Esophagus squamous epithelium (tissue), 5 donors: ENCODE measurements at places on chromosomes 11 and 22.

- DNase-seq = no peak
Observed at GRCh38 chr11:66080055-66080817, 10.2 kb downstream of the PACS1 start.

- DNase-seq = no peak
Observed at GRCh38 chr11:104254347-104254746, 90.4 kb upstream of the PDGFD start.

DNA sequence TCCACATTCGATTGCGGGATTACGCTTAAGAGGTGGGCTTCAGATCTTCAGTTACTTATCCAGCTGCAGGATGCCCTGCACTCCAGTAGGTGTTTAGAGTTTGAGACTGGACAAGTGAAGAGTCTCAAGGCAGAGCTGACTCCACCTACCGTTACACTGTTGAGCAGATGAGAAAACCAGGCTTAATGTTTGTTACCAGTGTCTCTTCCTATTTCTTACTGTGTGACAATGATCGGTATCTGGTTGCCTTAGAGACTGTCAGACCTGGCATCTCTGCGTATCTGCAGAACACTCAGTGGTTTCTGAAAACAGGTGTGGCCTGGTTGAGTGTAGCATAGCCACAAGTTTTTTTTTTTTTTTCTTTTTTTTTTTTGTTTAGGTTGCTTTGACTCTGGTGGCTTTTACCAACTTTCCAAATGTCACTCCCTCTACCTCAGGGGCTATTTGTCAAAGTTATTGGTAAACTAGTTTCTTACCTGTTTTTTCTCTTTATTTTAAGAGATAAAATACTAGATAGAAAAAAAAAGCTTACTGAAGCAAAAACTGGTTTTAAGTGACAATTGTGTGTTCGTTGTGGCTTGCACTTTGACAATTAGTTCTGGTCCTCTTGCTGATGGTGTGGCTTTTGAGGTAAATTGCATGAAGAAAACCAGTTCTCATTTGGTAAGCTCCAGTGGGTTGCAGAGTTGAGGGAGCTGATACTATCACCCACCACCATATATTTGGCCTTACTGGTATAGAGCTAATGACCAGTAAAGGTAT lies 284.8 kb downstream of the ETS1 start:
- DNase-seq = no peak

DNA sequence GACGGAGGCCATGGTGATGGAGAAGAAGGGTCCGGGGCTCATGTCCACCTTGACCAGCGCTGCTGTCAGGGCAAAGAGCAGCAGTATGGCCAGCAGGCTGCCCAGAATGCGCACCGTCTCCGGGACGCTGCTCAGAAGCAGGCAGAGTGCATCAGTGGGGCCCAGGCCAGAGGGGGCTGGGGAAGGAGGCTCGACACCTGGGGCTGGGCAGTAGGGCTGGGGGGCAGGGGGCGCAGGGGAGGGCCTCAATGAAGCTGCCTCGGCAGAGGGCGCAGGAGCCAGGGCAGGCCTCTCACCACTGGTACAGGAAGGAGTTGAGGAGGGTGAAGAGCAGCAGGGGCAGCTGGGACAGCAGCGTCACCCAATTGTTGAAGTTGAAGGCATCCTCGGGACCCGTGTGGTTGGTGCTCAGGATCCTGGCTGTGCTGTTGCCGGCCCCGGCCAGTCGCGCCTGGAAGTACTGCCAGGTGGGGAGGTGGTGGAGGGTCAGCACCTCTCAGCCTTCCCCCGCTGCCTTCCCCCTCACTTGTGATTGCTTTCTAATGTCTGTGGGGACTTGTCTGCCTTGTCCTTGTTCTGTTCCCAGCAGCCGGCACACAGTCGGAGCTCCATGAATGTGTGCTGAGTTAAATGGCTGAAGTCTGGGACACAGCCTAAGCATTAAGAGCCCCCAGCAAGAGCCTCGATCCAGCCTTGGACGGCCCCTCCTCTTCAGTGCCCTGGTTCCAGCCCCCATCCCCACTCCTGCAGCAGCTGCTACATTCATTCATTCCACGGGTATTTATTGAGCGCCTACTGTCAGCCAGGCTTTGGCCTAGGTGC lies 2.3 kb downstream of the SLC29A2 start:
- DNase-seq = no peak

- no peak for DNase-seq
Observed at GRCh38 chr11:47950396-47950795, 30.0 kb upstream of the PTPRJ start.

DNA sequence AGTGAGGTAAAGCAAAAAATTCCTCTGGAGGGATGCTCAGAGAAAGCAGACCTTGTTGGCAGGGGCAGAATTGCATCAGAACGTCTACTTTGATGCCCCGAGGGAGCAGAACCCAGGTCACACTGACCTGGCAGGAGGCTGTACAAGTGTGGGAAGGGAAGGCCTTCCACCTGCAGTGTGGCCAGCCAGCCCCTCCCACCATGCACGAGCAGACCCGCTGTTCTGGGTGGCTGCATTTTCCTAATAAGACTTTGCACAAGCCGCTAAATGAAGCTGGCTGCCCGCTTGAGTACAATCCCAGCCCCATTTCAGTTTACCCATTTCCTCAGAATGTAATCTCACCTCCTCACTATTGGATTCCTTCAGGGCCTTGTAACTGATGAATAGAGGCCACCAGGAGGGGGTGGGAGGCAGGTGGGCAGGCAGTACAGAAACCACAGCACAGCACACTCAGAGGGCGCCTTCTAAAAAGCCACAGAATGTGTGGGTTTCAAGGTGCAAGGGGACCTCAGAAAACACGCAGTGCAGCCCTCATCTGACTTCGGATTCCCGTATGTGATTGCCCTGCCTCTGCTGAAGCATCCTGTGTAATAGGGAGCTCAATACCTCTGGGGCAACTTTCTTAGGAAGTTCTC lies 316.6 kb downstream of the OPCML start:
- DNase-seq = no peak

- DNase-seq = no peak
Observed at GRCh38 chr22:24834845-24835570, 29.0 kb downstream of the SGSM1 start.

GRCh38 chr11:60194511-60194910 lies 11.6 kb upstream of the MS4A6A start:
- no peak for DNase-seq

DNA sequence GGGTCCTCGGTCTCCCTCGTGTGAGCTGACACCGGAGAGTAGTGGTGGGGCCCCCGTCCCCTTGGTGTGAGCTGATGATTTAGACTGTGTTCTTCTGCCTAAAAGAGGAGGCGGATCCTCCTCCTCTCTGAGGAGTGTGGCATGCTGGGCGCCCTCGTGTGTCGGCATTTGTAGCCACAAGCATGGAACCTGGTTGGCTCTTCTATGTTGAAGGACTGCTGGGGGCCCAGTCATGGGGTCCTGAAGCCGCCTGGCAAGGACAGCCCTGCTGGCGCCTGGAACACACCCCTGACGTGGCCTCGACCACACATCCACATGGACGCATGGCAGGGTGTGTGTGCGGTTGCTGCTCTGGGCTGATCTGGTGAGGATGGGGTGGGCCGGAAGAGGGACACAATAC lies 50.2 kb downstream of the AP2A2 start:
- no peak for DNase-seq

DNA sequence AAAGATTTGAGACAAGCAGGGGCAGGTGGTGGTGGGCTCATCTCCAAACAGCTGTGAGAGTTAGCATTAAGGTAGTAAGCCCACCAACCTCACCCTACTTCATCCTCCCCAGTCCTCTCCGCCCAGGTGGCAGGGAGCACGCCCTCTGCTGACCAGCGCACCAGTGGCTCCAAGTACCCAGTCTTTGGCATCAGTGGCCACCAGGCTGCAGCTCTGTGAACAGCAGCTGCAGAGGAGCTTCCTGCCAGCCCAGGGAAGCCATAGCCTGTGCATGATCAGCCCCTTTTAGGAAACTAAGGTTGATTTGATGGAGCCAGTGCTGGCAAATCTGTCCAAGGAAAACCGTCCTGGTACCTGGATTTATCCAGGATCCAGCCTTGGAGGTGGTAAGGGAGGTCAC lies 21.7 kb downstream of the CAVIN3 start:
- DNase-seq = no peak

DNA sequence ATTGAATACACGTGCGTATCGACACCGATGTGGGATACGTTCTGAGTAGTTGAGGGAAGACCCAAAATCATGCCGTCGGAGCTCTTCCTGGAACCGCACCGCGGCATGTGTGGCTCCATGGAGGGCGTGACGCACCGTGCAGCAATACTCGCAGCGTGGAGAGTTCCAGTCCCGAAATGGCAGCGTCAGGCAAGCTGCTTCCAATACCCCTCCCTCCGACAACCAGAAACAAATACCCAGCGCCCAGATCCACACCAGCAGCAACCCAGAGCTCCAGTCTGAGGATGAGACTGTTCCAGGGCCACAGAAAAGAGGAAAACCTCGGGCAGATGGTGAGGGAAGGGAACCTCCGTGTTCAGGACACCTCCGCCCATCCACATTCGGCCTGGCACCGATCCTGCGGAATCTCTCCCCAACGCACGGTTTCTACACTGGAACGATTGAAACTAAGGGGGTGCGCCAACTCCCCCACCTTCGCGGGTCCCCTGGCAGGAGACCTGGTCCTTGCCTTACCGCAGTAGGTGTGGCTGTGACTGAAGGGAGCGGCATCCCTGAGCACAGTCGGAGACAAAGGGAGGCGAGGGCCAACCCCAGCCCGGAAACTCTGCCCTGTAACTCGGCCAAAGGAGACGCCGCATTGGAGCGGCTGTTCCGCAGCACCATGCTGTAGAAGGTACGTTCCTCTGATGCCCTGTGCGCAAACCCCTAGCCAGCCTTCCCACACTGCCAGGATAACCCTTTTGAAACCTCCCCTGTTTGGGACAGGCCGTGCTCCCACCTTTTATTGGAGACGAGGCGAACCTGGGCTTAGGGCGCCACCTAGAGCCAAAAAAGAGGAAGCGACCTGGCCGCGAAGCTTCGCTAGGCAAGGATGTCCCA lies 28.2 kb downstream of the DBX1 start:
- no peak for DNase-seq

- no peak for DNase-seq
Observed at GRCh38 chr22:39287076-39287725, 32.2 kb downstream of the RPL3 start.

GRCh38 chr22:40036591-40037225 lies 42.0 kb downstream of the FAM83F start:
- DNase-seq = no peak

- no peak for DNase-seq
Observed at GRCh38 chr22:41582694-41583093, 6.9 kb downstream of the PMM1 start.

- DNase-seq = no peak
Observed at GRCh38 chr11:122937983-122938382, 43.7 kb downstream of the BSX start.

GRCh38 chr11:33787076-33787475 lies 12.8 kb upstream of the FBXO3 start:
- DNase-seq = no peak

DNA sequence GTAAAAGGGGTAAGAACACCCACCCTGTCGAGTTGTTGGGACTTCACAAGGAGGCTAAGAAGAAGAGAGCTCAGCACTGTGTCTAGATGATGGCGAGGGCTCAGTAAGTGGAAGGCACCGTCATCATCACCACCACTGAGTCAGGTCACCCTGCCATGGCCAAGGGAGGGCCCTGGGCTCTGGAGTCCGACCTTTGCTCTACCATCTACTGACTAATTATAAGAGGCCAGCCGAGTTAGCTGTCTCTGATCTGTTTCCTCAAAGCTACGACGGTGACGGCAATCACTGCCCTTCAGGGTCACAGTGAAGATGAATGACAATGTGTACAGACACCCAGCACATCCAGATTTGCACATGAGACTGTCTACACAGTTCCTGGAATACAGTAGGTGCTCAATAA lies 29.3 kb downstream of the KIAA0930 start:
- DNase-seq = no peak

GRCh38 chr11:2135648-2136201 lies 3.5 kb downstream of the IGF2 start:
- DNase-seq = no peak

DNA sequence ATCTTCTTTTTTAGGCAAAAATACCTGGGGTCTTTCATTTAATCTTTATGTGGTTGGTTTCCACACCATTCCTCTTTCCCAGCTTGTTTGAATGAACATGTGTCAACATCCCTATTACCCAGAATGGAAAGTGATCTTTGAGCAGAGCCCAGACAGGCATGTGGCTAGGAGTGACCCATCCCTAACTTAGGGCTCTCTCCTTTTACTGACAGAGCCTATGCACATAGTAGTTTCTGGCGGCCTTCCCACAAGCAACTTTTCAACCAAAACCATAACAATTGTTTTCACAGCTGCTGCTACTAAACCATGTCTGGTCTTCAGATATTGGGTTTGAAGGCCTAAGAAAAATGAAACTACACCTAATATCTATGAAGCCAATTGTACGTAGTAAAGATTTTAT lies 107.5 kb downstream of the TENM4 start:
- no peak for DNase-seq

- no peak for DNase-seq
Observed at GRCh38 chr11:72112978-72113808, 698 bp upstream of the ANAPC15 start.

GRCh38 chr11:67662142-67662834 lies 11.8 kb upstream of the ACY3 start:
- no peak for DNase-seq

GRCh38 chr11:72704028-72704782 lies 30.0 kb upstream of the PDE2A start:
- DNase-seq = no peak

DNA sequence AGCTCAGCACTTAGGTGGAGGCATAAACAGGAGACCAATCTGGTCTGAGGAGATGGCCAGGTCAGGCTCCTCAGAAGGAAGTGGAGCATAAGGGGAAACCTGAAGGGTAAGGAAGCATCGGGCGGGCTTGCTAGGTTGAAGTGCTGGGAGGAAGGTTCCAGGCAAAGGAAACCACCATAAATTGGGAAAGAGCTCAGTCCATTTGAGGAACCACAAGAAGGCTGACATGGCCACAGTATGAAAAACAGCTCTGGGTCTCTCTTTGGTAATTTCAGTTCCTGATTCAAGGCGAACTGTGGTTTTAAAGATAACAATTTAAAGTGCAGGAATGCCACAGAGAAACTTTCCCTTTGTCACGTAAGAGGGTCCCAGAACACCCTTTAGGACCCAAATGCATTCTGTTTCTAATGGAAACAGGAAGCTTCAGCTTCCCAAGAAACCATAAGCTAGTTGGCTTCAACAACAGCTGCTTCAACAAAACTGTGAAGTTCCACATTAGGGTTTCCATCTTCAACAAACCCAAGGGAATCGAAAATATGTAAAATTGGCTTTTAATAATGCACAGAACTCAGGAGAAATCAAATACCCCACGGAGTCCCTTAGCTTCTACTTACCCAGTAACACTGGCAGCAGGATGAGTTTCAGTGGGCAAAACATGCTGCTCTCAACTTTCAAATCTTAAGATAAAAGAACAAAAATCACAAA lies 10.4 kb downstream of the JAML start:
- DNase-seq = no peak

GRCh38 chr11:30935861-30936260 lies 349.7 kb upstream of the MPPED2 start:
- no peak for DNase-seq

- no peak for DNase-seq
Observed at GRCh38 chr11:68416070-68416578, 44.4 kb upstream of the PPP6R3 start.
